T-cell (primary cell): ENCODE measurements at places on chromosomes 3 and 15. TPM values are rescaled to one million over a fixed set of nuclear protein-coding genes. Genes with fewer than 3 reads are reported as not detected.

- no peaks in the 10 kb centered on the region for H3K27me3 ChIP-seq
- DNase-seq, result no peak
- no peaks in the 10 kb centered on the region for H3K4me1 ChIP-seq
- H3K27ac ChIP-seq, result no peak overlapping the region
- H3K4me3 ChIP-seq, result no peak overlapping the region
Observed at GRCh38 chr3:86257955-86258641, 732.9 kb downstream of the VGLL3 start.

GRCh38 chr3:70312336-70312735 lies at the start of gene MDFIC2:
Gene MDFIC2, minus strand, starts transcription at chr3:70312638. Its CDS starts 665 bp downstream, at chr3:70311973.
- H3K4me1 ChIP-seq, result no peaks in the 10 kb centered on the region
- DNase-seq, result no peak
- no peak within 1 kb of the TSS for H3K27ac ChIP-seq
- H3K27me3 ChIP-seq, result no peaks in the 10 kb centered on the region
- H3K36me3 ChIP-seq, result no peaks in the 10 kb centered on the region

GRCh38 chr3:163929069-163929652 lies 1149.1 kb downstream of the SI start:
- no peaks in the 10 kb centered on the region for H3K4me1 ChIP-seq
- H3K27ac ChIP-seq, result no peak overlapping the region
- no peaks in the 10 kb centered on the region for H3K36me3 ChIP-seq
- no peaks in the 10 kb centered on the region for H3K27me3 ChIP-seq
- H3K4me3 ChIP-seq, result no peak overlapping the region
- no peak for DNase-seq

GRCh38 chr15:55389264-55389607 lies 18.9 kb downstream of the CCPG1 start:
- no peaks in the 10 kb centered on the region for H3K4me1 ChIP-seq
- no peak overlapping the region for H3K27ac ChIP-seq
- DNase-seq, result no peak
- no peak overlapping the region for H3K4me3 ChIP-seq
- peaks cover 20% of the 10 kb centered on the region for H3K36me3 ChIP-seq

DNA sequence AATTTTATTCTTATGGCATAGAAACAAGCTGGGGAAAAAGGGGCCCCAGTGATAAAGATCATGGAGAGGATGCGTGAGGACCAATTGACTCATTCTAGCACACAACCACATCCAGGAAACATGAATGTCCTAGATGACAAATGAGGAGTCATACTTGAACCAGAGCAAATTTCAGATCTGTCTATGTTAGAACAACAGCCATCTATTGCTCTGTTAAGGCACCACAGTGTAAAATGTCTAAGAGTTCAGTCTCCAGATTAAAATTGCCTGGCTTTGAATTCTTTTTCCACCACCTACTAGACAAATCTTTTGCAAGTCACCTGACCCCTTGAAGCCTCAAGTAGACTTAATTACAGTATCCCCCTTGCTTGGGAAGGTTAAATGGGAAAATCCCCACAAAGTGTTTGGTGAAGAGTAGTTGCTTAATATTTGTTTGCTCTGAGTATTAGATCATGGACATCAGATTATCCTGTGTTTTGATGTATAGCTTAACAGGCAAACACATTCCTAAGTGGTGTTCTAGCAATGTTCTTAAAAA lies 258.7 kb upstream of the TGFBR2 start:
- peaks cover 11% of the 10 kb centered on the region for H3K4me1 ChIP-seq
- no peaks in the 10 kb centered on the region for H3K27me3 ChIP-seq
- H3K27ac ChIP-seq, result no peak overlapping the region

GRCh38 chr3:151171145-151171757 lies 31.8 kb downstream of the GPR171 start:
- no peak overlapping the region for H3K4me3 ChIP-seq
- peak overlapping the region; percentile 66 for H3K27ac ChIP-seq
- peaks cover 33% of the 10 kb centered on the region for H3K4me1 ChIP-seq
- H3K27me3 ChIP-seq, result no peaks in the 10 kb centered on the region
- no peaks in the 10 kb centered on the region for H3K36me3 ChIP-seq
- DNase-seq, result peak; percentile 10

DNA sequence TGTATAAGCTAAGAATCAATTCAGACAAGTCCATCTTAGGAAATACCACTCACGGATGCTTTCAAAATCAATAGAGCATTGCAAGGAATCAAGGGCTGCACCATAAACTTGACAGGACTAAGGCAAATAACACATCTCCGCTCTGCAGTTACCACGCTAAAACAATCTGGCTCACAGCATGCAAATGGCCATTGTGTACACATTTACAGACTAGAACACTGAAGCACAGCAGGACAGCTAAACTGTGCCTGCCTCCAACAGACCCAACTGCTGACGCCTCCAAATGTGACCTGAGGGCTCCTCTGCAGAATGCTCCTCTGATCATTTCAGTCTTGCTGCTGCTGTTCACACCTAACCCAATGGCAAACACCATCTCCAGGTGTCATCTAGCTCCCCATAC lies 104.3 kb downstream of the MEX3B start:
- DNase-seq, result no peak
- no peaks in the 10 kb centered on the region for H3K27me3 ChIP-seq
- no peaks in the 10 kb centered on the region for H3K4me1 ChIP-seq
- no peaks in the 10 kb centered on the region for H3K36me3 ChIP-seq
- no peak overlapping the region for H3K27ac ChIP-seq

DNA sequence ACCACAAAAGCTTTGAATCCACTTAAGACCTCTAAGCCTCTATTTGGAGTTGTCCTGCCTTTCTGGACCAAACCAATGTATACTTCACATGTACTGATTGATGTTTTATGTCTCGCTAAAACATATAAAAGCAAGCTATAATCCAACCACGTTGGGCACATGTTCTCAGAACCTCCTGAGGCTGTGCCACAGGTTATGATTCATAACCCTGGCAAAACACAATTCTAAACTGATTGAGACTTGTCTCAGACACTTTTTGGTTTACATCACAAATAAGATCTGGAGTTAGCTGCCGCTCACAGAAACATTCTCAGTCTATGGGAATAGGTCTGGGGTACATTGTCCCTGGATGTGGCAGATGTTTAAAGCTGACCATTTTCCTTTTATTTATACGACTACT lies 53.4 kb upstream of the EPHA6 start:
- no peaks in the 10 kb centered on the region for H3K4me1 ChIP-seq
- H3K27ac ChIP-seq, result no peak overlapping the region
- H3K27me3 ChIP-seq, result peaks cover 4% of the 10 kb centered on the region
- no peak overlapping the region for H3K4me3 ChIP-seq
- H3K36me3 ChIP-seq, result no peaks in the 10 kb centered on the region

DNA sequence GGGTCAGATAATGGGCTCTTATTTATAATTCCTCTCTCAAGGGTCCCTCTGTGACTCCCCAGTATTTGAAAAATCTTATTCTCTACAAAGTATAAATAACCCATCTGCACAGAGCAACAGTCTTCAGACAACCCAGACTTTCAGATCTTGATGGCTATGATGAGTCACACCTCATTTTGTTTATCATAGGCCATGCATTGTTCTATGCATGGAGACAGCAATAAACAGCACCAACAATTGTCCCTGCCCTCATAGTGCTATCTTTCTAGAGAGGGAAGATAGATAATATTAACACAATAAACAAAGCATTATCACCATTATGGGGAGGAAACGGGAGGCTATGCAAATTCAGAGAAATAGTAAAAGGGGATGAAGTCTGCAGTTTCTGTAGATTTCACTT lies 13.4 kb downstream of the FHIT start:
- H3K4me1 ChIP-seq, result no peaks in the 10 kb centered on the region
- H3K36me3 ChIP-seq, result no peaks in the 10 kb centered on the region
- H3K4me3 ChIP-seq, result no peak overlapping the region
- no peaks in the 10 kb centered on the region for H3K27me3 ChIP-seq
- H3K27ac ChIP-seq, result no peak overlapping the region

DNA sequence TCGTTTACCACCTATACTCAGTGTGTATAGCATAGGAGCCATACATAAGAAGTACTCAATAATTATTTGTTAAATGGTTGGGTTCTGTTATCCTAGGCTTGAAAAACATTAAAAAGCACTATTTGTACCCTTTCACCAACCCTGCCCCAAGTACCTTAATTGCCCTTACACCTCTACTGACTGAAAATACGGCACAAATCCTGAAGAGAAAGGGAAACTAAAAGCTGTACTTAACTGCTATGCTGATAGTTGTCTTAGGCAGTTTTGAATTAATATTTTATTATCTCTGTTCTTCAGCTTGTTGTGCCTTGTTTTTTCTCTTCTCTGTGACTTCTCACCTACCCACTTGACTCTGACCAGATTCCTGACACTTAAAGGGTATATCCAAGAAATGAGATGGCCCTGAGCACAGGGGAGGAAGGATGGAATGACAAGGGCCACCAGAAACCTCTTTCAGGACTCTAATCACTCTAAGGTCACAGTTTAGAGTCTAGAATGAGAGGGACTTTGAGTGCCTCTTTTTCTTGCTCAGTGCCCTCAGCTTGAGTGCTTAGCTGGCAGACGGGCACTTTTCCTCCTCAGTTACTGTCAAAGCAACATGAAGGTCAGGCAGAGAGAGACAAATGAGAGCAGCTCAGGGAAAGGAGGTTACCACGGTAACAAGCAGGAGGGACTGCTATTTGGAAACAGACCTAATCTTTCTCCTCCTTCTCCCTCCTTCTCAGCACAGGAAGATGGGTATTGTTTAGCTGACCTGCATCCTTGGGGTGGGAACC lies 136.5 kb downstream of the ZNF609 start:
- H3K36me3 ChIP-seq, result no peaks in the 10 kb centered on the region
- no peaks in the 10 kb centered on the region for H3K27me3 ChIP-seq
- DNase-seq, result peak; percentile 4
- H3K27ac ChIP-seq, result peak overlapping the region; percentile 77
- peak overlapping the region; percentile 30 for H3K4me3 ChIP-seq

- no peaks in the 10 kb centered on the region for H3K27me3 ChIP-seq
- no peaks in the 10 kb centered on the region for H3K4me1 ChIP-seq
- no peak overlapping the region for H3K27ac ChIP-seq
Observed at GRCh38 chr3:103699228-103699627, 1264.4 kb downstream of the ZPLD1 start.

DNA sequence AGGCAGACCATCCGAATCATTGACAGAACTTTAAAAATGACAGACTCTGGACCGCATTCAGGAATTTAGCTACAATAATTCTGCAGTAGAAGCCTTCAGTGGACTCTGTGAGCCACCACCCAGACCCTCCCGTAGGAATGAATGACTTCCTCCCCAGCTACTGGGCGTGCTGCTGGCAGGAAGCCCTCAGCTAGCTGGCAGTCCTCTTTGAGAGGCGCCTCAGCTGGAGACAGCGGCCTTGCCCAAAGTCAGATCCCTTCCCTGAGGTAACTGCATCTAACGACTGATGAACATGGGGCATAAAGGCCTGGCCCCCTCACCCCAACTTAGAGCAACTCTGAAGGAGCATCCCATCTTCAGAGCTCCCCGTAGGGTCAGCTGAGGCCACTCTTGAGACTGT lies 25.8 kb downstream of the CRABP1 start:
- DNase-seq, result no peak
- no peaks in the 10 kb centered on the region for H3K36me3 ChIP-seq
- no peak overlapping the region for H3K27ac ChIP-seq
- no peaks in the 10 kb centered on the region for H3K4me1 ChIP-seq

DNA sequence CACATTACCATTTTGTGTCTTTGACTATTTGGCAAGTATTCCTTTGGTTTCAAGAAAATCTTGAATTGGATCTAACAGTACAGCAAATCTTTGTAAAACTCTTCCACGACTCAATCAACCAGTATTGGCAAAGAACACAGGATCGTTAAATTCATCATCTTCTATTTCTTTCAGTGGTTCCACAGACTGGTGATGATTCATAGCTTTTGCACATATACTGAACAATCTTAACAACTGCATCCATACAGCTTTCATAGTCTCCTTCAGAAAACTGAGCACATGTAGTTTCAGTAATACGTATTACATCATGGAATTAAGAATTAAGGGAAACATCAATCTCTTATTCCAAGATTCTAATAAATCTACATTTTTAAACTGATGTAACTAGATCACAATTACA lies 91.6 kb upstream of the LIPC start:
- H3K4me3 ChIP-seq, result no peak overlapping the region
- DNase-seq, result no peak
- no peaks in the 10 kb centered on the region for H3K27me3 ChIP-seq
- H3K27ac ChIP-seq, result no peak overlapping the region
- no peaks in the 10 kb centered on the region for H3K36me3 ChIP-seq

GRCh38 chr3:109275702-109276293 lies 40.5 kb downstream of the DPPA2 start:
- no peak for DNase-seq
- H3K27me3 ChIP-seq, result no peaks in the 10 kb centered on the region
- H3K4me3 ChIP-seq, result no peak overlapping the region
- H3K36me3 ChIP-seq, result no peaks in the 10 kb centered on the region
- H3K27ac ChIP-seq, result no peak overlapping the region
- no peaks in the 10 kb centered on the region for H3K4me1 ChIP-seq

GRCh38 chr3:42102571-42102970 lies 11.4 kb downstream of the TRAK1 start:
- no peak for DNase-seq
- H3K27me3 ChIP-seq, result no peaks in the 10 kb centered on the region
- H3K36me3 ChIP-seq, result peaks cover 4% of the 10 kb centered on the region

GRCh38 chr3:169604568-169604967 lies 58.9 kb downstream of the MECOM start:
- DNase-seq, result no peak
- no peaks in the 10 kb centered on the region for H3K27me3 ChIP-seq
- H3K36me3 ChIP-seq, result no peaks in the 10 kb centered on the region
- H3K4me1 ChIP-seq, result no peaks in the 10 kb centered on the region
- H3K27ac ChIP-seq, result no peak overlapping the region

- no peaks in the 10 kb centered on the region for H3K4me1 ChIP-seq
- no peak overlapping the region for H3K4me3 ChIP-seq
- H3K27me3 ChIP-seq, result no peaks in the 10 kb centered on the region
- DNase-seq, result no peak
Observed at GRCh38 chr15:42313463-42313862, 40.2 kb upstream of the TMEM87A start.

The PLOD2 gene
- 0.28 TPM for total RNA-seq

The NRROS gene
- total RNA-seq, result 16.8 TPM

The MITF gene
- 0.51 TPM for total RNA-seq

The PIGZ gene
- total RNA-seq, result 1.1 TPM

The TOP2B gene
- total RNA-seq, result 133 TPM

The KBTBD13 gene
- not detected for total RNA-seq

The GOLGA8T gene
- total RNA-seq, result 0.53 TPM

The CCR9 gene
- 4.2 TPM for total RNA-seq

The PLA1A gene
- not detected for total RNA-seq

The SOX14 gene
- total RNA-seq, result not detected
